ENCODE measurements at places on chromosomes 11 and 22.

DNA sequence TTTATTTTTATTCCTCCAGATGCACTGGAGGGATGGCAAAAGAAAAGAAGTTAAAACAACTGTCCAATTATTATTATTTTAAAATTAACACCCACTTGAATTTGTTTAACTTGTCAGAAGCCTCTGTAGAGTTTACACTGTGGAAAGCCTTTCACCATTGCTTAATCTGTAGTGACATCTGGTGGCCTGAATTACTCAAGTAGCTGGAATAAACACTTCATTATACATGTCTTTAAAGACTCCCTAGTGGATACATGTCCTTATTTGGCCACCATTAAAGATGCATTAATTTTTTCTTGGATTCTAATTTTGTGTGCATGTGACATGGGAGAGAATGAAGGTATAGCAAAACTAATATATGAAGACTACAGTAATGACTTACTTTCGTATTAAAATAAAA is 1496.5 kb downstream of the FAM181B start:
- no peak for DNase-seq

DNA sequence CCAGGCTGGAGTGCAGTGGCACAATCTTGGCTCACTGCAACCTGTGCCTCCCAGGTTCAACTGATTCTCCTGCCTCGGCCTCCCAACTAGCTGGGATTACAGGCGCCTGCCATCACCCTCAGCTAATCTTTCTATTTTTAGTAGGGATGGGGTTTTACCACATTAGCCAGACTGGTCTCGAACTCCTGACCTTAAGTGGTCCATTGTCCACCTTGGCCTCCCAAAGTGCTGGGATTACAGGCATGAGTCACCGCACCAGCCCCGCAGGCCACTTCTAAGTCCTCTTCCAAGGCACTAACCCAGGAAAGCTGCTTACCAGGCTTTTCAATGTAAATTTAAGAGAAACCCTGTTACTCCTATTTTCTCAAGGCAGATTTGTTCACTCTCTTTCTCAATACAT is 50.4 kb downstream of the DENND5A start:
- DNase-seq, result no peak

DNA sequence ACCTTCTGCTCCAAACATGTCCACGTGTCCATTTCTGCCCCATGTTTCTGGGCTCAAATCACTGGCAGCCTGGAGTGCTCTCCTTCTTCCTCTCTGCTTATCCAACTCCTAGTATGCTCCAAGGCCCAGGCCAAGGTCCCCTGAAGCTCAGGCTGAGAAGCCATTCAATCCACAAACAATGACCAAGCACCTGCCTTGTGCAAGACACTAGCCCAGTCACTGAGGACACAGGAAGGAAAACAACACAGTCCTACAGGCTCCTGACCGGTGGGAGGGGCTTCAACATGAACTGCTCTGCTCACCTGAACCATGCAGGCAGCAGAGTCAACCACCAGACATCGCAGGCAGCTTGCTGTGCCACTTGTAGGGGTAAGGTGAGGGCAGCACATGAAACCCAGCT is 93.6 kb downstream of the RPL27A start:
- DNase-seq, result no peak

- no peak for DNase-seq
Observed at GRCh38 chr22:26781596-26781995, 124.2 kb downstream of the MIAT start.

- no peak for DNase-seq
Observed at GRCh38 chr11:44005063-44005701, 42.6 kb upstream of the ACCSL start.

GRCh38 chr11:86523738-86524619 is 148.4 kb downstream of the ME3 start:
- DNase-seq, result no peak

- DNase-seq, result no peak
Observed at GRCh38 chr22:44586999-44587736, 89.1 kb upstream of the RTL6 start.

DNA sequence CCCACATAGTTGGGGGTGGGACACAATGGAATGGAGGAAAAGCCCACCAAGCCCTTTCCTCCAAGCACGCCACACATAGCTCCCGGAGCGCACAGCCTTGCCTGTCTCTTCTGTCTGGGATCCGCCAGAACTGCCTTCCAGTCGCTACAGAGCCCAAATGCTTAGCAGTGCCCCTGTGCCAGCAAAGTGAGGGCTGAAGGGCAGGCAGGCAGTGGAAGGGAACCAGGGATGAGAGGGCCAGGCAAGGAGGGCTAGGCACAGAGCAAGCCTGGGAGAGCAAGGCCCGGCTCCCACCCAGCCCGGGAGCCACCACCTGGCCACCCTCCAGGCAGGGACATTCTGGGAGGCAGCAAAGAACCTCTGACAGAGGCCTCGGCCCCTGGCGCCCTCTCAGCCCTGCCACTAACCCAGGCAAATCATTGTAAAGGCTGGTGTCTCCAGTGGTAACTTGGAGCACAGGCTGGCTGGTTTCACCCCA is 32.5 kb downstream of the PPP2R1B start:
- no peak for DNase-seq

DNA sequence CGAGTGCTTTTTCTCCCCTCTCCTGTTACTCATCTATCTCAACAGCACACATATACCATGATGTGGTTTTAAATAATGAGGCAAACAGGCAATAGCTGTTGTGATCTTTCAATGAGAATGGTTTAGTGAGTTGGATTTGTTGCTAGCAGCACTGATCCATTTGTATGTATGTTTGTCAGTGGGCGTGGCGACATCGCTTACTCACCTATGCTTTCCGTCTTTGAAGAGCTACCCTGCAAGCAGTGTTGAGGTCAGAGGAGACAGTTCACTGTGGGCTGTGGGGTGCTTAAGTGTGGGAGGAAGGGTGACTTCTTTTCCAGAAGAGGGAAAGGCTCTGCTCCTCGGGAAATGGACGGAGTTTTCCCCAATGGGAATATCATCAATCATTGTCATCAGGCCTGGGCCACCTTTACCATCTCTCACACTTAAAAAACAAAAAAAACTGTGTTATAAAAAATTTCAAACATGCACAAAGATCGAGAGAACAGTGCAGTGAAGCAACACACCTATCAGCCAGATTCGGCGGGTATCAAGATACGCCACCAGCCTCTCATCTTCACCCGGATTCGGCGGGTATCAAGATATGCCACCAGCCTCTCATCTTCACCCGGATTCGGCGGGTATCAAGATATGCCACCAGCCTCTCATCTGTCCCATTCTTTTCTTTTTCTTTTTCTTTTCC is 83.8 kb downstream of the TBC1D22A start:
- no peak for DNase-seq

GRCh38 chr11:131025020-131025419 is 108.7 kb upstream of the SNX19 start:
- no peak for DNase-seq

GRCh38 chr11:65204646-65205601 is 23.2 kb downstream of the CAPN1 start:
- no peak for DNase-seq
